ENCODE measurements at places on chromosomes 4 and X. TPM values are rescaled to one million over a fixed set of nuclear protein-coding genes. Genes with fewer than 3 reads are reported as not detected.

DNA sequence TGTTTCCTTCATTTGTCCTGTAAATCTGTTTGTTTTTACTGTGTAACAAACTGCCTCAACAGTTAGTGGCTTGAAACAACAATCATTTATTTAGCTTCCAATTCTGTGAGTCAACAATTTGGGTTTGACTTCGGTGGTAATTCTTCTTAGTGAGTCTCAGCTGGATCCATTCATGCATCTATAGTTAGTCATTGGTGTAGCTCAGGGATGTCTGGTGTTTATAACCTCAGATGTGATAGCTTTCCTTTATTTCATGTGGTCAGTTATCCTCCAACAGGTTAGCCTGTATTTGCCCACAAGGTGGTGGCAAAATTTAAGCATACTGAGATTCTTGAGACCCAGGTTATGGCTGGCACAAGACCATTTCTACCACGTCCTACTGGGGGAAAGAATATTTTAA is 1267.2 kb downstream of the RAPGEF2 start:
- no peak for DNase-seq
- H3K27me3 ChIP-seq: no peaks in the 10 kb centered on the region
- no peaks in the 10 kb centered on the region for H3K36me3 ChIP-seq
- H3K4me3 ChIP-seq: no peak overlapping the region
- no peak overlapping the region for H3K27ac ChIP-seq
- H3K4me1 ChIP-seq: no peaks in the 10 kb centered on the region

The AFM gene
- not detected for total RNA-seq

DNA sequence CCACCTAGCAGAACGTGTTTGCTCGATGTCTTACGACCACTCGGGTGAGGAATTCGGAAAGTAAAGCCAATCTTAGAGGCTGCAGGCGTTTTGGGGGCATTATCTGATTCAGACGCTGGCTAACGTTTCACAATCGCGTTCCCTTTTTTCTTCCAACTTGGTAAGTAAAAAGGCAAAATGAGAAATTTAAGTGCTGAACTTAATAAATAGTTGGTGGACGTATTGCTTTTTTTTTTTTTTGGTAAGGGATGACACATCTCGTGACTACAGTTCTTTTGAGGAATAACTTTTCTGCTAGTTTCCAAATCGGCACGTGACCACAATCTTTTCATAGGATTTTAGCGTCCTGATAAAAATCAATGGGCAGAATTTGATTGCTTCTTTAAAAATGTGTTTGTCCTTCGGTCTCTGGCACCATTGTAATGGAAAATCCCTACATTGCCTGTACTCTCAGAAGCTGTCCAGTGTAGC is 848 bp downstream of the RAB9A start:
- DNase-seq: no peak
- H3K27me3 ChIP-seq: no peaks in the 10 kb centered on the region
- peaks cover 11% of the 10 kb centered on the region for H3K4me1 ChIP-seq
- no peaks in the 10 kb centered on the region for H3K36me3 ChIP-seq
- peak overlapping the region; percentile 87 for H3K4me3 ChIP-seq

The XAGE2 gene
- not detected for total RNA-seq

The GSX2 gene
- total RNA-seq: not detected

DNA sequence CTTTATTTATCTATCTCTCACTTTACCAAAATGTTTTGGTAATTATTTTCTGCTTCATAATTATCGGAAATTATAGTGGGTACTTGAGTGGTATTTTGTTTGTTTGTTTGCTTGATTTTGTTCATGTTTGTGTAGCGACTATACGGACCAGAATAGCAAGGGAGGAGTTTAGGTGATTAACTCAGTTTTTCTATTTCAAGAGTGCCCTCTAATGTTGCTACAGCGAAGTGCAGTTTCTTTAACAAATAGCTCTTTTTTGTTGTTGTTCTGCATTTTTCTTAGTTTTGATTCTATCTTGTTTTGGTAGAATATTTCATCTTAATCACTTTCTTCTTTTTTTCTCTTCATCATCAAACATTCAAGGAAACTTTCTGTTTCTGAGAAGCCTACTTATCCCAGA is 40.8 kb upstream of the QRFPR start:
- H3K27me3 ChIP-seq: no peaks in the 10 kb centered on the region
- no peak overlapping the region for H3K27ac ChIP-seq
- DNase-seq: no peak
- no peak overlapping the region for H3K4me3 ChIP-seq
- no peaks in the 10 kb centered on the region for H3K36me3 ChIP-seq
- no peaks in the 10 kb centered on the region for H3K4me1 ChIP-seq

DNA sequence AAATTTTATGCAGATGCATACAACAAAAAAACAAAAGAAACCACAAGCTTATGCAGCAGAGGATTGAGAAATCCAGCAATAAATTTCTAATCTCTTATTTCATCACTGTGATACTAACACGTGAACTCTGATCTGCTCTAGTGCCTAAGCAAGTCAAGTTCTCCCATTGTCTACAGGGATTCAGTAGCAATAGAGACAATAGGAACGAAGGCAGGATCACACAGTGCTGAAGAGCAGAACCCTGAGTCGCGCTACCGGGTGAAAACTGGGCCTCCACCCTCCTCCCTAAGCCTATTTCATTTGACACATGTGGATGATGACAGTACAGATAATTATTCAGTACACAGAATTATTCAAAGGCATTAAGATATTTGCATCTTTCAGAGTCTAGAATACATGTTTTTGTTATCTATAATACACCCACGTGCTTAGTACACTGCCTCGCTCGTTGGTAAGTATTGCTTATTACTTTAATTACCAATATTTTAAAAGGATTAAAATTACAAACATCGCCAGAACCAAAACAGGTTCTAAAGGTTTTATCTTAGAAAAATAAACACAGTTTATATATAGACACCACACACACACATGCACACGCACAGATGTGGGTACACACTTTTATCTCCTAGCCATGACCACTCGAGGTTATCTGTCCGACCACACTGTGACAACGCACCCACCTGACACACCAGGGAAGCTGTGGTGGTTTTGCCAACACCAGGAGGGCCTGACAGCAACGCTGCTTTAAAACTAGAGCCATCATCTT is 60.1 kb downstream of the RFC1 start:
- peaks cover 5% of the 10 kb centered on the region for H3K4me1 ChIP-seq
- peak overlapping the region; percentile 80 for H3K27ac ChIP-seq
- no peaks in the 10 kb centered on the region for H3K36me3 ChIP-seq

- peak overlapping the region; percentile 72 for H3K27ac ChIP-seq
- H3K4me3 ChIP-seq: no peak overlapping the region
- H3K36me3 ChIP-seq: no peaks in the 10 kb centered on the region
- peaks cover 16% of the 10 kb centered on the region for H3K4me1 ChIP-seq
- no peaks in the 10 kb centered on the region for H3K27me3 ChIP-seq
Measured at GRCh38 chr4:150570862-150571261, 11.1 kb upstream of the MAB21L2 start.

- H3K27ac ChIP-seq: no peak overlapping the region
- peaks cover 3% of the 10 kb centered on the region for H3K4me1 ChIP-seq
- DNase-seq: no peak
- no peaks in the 10 kb centered on the region for H3K36me3 ChIP-seq
- no peak overlapping the region for H3K4me3 ChIP-seq
- no peaks in the 10 kb centered on the region for H3K27me3 ChIP-seq
Measured at GRCh38 chr4:182222766-182223165, 20.4 kb upstream of the TENM3 start.

GRCh38 chrX:153524234-153524633 is 6.8 kb downstream of the ATP2B3 start:
- no peak for DNase-seq
- H3K36me3 ChIP-seq: no peaks in the 10 kb centered on the region
- H3K27ac ChIP-seq: peak overlapping the region; percentile 97
- H3K4me1 ChIP-seq: peaks cover 35% of the 10 kb centered on the region

GRCh38 chr4:82352825-82353366 is 20.9 kb downstream of the HNRNPD start:
- no peaks in the 10 kb centered on the region for H3K36me3 ChIP-seq
- no peak overlapping the region for H3K4me3 ChIP-seq
- no peak overlapping the region for H3K27ac ChIP-seq
- no peak for DNase-seq

The VEGFC gene
- not detected for total RNA-seq

The TMEM185A gene
- total RNA-seq: 34.6 TPM

- H3K36me3 ChIP-seq: no peaks in the 10 kb centered on the region
- no peak overlapping the region for H3K27ac ChIP-seq
- H3K4me3 ChIP-seq: no peak overlapping the region
- DNase-seq: no peak
- peaks cover 3% of the 10 kb centered on the region for H3K4me1 ChIP-seq
- no peaks in the 10 kb centered on the region for H3K27me3 ChIP-seq
Measured at GRCh38 chrX:26511589-26512363, 295.8 kb downstream of the MAGEB5 start.

DNA sequence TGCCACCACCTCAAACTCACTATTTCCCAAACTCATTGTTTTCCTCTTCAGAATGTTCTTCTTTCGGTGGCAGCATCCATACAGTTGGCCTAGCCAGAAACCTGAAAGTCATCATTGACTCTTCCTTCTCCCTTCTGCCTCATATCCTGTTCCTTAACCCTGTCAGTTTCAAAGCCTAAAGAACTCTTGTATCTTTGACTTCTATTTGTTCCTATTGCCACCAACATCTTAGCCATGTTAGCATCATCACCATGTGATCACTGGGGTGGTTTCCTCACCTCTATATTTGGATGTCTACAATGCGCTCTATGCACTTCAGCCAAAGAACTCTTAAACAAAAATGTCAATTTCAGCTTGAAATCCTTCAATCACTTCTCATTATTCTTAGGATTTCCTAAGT is 29.0 kb downstream of the DDX60L start:
- no peaks in the 10 kb centered on the region for H3K27me3 ChIP-seq
- DNase-seq: no peak
- H3K4me3 ChIP-seq: no peak overlapping the region
- H3K4me1 ChIP-seq: no peaks in the 10 kb centered on the region

GRCh38 chr4:48752726-48753125 is 27.4 kb downstream of the FRYL start:
- H3K4me1 ChIP-seq: peaks cover 46% of the 10 kb centered on the region
- no peak overlapping the region for H3K4me3 ChIP-seq
- peak overlapping the region; percentile 44 for H3K27ac ChIP-seq
- peaks cover 17% of the 10 kb centered on the region for H3K36me3 ChIP-seq
- DNase-seq: no peak

DNA sequence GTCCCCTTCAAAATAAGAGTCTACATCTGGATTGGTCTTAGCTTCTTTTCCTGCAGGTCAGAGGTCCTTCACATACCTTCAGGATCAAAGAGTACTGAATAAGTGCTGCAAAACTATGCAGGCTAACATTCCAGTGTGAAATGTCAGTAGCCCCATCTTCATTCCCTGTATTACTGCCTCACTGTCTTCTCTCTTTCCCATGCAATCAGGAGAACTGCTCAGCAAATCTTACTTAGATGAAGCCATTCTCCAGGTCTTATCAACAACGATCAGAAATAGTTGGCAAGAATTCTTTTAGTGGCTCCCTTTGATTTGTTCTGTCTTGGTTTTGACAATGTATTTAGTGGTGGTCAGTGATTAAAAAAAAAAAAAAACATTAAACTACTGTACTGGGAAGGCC is 26.0 kb upstream of the IQCM start:
- H3K36me3 ChIP-seq: no peaks in the 10 kb centered on the region
- H3K27ac ChIP-seq: no peak overlapping the region
- no peak overlapping the region for H3K4me3 ChIP-seq
- DNase-seq: no peak

- peaks cover 11% of the 10 kb centered on the region for H3K4me1 ChIP-seq
- peaks cover 18% of the 10 kb centered on the region for H3K27me3 ChIP-seq
- no peak overlapping the region for H3K4me3 ChIP-seq
- H3K36me3 ChIP-seq: peaks cover 14% of the 10 kb centered on the region
- no peak overlapping the region for H3K27ac ChIP-seq
Measured at GRCh38 chr4:8708401-8709021, 115.9 kb downstream of the CPZ start.

The MAGEC2 gene
- not detected for total RNA-seq

DNA sequence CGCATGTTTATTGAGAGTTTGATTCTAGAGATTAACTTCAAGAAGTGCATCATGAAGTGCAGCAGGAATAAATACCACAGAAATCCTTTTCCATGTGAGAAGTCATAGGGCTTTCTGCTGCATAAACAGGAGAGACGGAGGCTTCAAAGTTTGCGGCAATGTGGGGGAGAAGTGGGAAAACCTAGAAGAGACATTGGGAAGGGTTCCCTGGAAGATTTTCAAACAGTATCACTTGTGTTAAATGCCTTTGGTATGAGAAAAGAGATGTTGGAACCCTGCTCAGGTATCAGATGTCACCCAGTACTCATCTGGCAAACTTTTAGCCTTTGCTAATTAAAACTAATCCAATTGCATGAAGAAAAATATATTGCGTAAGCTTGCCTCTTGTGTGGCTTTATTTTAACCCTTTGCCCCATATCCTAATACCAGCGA is 15.4 kb downstream of the NHS start:
- H3K4me3 ChIP-seq: no peak overlapping the region
- no peak for DNase-seq
- no peaks in the 10 kb centered on the region for H3K4me1 ChIP-seq
- peaks cover 3% of the 10 kb centered on the region for H3K27me3 ChIP-seq
- H3K27ac ChIP-seq: no peak overlapping the region
- H3K36me3 ChIP-seq: no peaks in the 10 kb centered on the region

The RENBP gene
- total RNA-seq: 16.1 TPM

The MAOA gene
- 2.7 TPM for total RNA-seq

GRCh38 chrX:74450803-74451449 is 29.6 kb downstream of the SLC16A2 start:
- H3K36me3 ChIP-seq: no peaks in the 10 kb centered on the region
- H3K27me3 ChIP-seq: no peaks in the 10 kb centered on the region
- H3K4me1 ChIP-seq: no peaks in the 10 kb centered on the region
- no peak overlapping the region for H3K4me3 ChIP-seq
- DNase-seq: no peak

The TMPRSS11B gene
- not detected for total RNA-seq

The VBP1 gene
- 64.4 TPM for total RNA-seq

The FGF13 gene
- 34.2 TPM for total RNA-seq

The GLUD2 gene
- total RNA-seq: 0.27 TPM

The SMIM43 gene
- total RNA-seq: not detected

The CLCN5 gene
- 34.7 TPM for total RNA-seq

The CTAG2 gene
- not detected for total RNA-seq

GRCh38 chr4:100299046-100299840 is 109.0 kb upstream of the DDIT4L start:
- H3K36me3 ChIP-seq: no peaks in the 10 kb centered on the region
- H3K27ac ChIP-seq: no peak overlapping the region
- H3K4me3 ChIP-seq: no peak overlapping the region
- no peaks in the 10 kb centered on the region for H3K27me3 ChIP-seq
- no peaks in the 10 kb centered on the region for H3K4me1 ChIP-seq

Measured in glutamatergic neuron (in vitro differentiated cells).